NCI-H2029 (cell line): ENCODE measurements at places on chromosomes 11 and 22.

GRCh38 chr11:70072861-70073755 lies 5.0 kb upstream of the ANO1 start:
- DNase-seq, result no peak

- DNase-seq, result peak; percentile 88
These were observed 8.2 kb upstream of the NAP1L4 start for GRCh38 chr11:3000032-3000961.

DNA sequence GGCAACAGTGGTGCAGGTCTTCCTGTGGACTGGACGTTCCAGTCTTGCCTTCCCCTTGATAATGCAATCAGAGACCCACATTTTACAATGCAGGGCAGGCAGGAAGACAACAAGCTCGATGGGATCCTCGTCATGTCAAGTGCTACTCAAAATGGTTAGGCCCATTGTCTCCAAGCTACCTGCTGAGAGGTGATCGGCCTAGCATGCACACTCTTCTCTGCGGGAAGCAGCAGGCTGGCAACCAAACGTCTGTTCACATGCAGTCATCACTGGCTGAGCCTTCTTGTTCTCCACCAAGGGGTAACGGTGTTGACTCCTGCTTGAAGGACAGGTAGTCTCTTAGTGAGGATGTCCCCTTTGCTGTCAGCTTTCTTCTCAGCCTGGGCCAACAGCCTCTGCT lies 25.5 kb upstream of the CD82 start:
- peak; percentile 87 for DNase-seq

GRCh38 chr11:7673724-7674434 lies 579 bp upstream of the CYB5R2 start:
- DNase-seq, result no peak

- no peak for DNase-seq
These were observed 76.0 kb downstream of the TRIM29 start for GRCh38 chr11:120061761-120062560.
